ENCODE measurements at places on chromosomes 2 and 18.
A peak's percentile ranks its signal among the peaks of the same experiment; 100 is the strongest.

DNA sequence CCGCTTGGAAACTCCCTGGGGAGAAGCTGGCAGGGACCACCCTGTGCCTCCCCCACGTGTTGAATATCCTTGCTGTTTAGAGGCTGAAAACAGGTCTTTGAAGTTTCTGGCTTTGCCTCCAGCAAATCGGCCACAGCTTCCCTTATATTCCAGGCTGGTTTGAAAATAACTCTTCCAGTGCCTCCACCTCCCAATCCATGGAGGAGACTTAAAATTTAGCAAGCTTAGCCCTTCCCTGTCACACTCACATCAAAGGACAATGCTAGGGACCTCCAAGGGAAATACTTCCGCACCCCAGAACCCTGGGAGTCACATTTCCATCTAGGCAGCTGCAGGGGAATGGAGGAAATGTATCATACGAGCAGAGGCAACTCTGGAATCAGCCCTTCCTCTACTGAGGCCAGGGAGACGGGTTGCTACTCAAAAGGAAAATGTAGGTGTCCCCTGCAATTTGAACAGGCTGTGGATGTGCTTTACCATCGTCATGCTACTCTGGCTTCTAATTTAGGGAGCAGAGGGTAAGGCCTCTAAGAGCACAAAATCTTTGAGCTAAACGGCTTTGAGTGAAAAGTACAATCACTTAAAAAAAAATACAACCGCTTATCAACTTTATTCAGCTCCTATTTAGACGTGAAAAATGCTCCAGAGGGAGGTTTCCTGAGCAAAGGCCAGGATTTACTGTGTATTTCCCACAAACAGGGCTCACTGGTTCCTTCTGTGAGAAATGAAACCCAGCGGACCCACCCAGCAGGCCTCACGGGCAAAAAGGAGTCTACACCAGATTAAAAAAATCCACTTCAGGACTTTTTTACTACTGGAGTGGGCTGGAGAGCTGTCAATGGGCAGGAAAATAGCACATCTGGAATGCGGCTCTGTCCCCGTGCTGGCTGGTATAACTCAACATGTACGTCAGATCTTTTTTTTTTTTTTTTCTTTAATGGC is 49.4 kb upstream of the PKDCC start:
- DNase-seq = no peak

DNA sequence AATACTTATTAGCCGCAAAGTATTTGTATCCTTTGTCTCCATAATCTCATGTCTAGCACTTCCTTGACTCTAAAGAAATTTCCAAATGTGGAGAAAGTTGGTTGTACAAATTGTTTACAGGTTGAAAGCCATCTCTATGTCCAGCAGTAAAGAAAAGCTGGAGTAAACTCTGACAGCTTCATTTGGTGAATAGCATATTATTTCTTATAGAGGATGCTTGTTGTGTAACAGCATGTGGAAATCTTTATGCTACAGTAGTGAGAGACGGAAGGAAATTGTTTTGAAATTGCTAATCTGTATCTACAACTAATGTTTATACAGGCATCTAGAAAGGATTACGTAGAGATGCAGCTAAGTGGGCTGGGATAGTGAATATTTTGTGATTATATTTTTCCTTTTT is 78.5 kb downstream of the UGGT1 start:
- no peak for DNase-seq

DNA sequence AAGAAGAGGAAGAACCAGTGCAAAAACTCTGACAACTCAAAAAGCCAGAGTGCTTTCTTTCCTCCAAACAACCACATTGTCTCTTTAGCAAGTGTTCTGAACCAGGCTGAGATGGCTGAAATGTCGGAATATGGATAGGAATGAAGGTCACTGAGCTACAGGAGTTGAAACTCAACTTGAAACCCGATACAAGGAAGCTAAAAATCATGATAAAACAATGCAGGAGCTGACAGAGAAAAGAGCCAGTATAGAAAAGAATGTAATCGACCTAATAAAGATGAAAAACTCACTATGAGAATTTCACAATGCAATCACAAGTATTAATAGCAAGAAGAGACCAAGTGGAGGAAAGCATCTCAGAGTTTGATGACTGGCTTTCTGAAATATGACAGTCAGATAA is 15.0 kb upstream of the EIF2AK3 start:
- no peak for DNase-seq

DNA sequence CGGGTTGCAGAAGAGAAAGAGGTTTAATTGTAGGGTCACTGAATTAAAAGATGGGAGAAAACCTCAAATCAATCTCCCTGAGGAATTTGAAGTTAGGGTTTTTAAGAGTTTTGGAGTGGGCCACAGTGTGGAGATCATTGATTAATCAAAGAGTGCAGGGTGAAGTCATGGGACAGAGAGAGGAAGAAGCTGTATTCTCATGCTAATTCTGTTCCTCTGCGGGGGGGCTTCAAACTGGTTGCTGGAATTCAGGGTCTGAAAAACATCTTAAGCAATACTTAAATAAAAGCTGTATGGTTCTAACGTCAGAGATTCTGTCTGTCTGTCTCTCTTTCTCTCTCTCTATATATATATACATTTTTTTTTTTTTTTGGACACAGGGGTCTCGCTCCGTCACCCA is 169.8 kb upstream of the SPATS2L start:
- DNase-seq = no peak

DNA sequence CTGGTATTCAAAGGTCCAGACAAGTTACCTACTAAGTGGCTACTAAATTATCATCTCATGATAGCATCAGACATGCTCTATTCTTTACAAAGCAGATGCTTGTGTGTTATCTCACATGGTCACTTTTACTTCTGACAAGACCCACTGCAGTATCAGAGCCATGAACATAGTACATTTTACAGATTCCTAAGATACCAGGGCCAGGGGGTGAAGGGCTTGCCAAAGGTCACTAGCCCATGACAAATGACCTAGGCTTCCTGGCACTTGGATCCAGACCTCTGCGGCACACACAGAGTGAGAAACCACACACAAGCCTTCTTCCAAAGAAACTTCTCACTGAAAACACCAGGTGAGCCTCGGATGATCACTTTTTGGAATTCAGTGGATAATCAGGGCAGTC is 446.8 kb downstream of the EIPR1 start:
- no peak for DNase-seq

GRCh38 chr2:128594953-128595677 is 276.4 kb upstream of the HS6ST1 start:
- no peak for DNase-seq

DNA sequence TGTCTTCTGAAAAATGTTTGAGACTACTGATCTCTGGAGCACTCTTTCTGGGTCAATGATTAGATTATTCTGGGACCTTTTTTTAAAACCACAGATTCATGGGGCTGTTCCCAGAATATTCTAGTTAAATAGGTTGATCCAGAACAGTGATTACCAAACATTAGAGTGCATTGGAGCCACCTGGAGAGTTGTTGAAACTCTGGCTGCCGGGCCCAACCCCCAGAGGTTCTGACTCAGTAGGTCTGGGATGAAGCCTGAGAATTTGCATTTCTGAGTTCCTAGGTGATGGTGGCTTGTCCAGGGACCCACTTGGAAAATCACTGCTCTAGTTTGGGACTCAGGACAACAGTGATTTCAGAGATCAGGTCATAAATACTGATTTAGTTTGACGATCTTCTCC is 197.3 kb downstream of the PTPRM start:
- no peak for DNase-seq

DNA sequence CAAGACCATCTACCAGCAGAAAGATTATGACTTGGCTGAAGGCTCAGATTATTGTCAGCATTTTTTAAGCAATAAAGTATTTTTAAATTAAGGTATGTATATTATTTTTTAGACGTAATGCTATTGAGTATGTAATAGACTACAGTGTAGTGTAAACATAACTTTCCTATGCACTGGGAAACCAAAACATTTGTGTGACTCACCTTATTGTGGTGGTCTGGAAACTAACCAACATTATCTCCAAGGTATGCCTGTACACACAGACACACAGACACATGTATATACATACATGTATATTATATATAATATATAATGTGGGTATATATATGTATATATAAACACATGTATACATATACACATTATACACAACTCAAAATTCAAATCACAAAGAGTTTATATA is 9.1 kb upstream of the TMEFF2 start:
- DNase-seq = no peak

DNA sequence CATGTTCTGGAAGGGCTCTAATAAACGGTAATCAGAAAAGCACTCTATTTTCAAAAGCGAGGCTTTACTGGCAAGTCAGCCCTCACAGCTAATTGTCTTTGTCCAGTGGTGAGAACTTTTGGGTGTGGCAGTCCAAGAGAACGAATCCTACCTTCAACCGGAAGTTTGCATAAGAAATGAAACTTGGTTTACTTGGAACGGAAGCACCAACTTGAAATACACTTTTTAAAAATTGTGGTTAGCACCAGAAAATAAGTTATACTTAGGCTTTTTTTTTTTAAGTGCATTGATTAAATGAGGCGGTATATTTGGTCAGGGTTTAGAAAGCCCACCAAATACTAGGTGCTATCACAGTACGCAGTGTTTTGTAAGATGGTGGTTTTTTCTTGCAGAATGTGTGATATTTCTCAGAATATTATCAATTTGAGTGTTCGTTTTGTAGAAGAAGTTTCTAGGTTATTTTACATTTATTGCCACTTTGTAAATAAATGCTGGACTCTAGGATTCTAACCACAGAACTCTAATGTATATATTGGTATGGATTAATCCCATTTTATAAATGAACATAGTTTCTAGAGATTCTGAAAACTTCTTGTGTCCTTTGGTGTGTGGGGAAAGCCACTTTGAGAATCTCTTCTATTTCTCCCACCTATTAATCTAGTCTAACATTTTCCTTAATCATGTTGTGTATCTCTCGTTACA is 1.2 kb downstream of the MYL12A start:
- no peak for DNase-seq

GRCh38 chr2:158578703-158579330 is 122.1 kb downstream of the PKP4 start:
- DNase-seq = no peak

DNA sequence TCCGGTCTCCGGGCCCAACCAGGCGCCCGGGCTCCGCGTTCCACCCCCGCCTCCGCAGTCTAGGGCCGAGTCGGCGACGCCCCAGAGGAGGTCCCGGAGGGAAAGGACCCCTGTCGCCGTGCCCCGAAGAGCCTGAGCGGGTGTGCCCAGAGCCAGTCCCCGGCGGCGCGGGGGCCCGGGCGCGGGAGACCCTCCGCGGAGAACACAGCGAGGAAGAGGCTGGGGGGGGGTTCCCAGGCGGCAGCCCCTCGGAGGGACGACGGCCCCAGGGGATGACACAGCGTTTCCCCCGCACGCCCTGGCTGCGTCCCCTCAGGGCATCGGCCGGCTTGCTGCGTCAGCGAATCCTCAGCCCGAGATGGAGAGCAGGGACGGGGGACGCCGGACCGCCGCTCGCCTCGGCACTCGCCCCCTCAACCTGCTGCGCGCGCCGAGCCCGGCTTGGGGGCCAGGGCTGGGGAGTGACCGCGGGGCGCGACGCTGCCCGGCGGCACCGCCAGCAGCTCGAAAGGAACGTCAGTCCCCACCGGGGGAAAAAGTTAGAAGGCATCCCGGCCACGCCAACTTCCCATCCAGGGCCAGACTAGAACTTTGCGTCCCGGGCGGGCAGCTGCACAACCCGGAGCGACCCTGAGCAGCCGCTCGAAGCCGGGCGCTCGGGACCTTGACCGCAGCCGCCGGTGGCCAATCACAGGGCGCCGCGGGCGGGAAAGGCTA is 711 bp downstream of the SFXN5 start:
- DNase-seq = no peak

- no peak for DNase-seq
These were observed 298.9 kb downstream of the EIPR1 start for GRCh38 chr2:3078684-3079083.

DNA sequence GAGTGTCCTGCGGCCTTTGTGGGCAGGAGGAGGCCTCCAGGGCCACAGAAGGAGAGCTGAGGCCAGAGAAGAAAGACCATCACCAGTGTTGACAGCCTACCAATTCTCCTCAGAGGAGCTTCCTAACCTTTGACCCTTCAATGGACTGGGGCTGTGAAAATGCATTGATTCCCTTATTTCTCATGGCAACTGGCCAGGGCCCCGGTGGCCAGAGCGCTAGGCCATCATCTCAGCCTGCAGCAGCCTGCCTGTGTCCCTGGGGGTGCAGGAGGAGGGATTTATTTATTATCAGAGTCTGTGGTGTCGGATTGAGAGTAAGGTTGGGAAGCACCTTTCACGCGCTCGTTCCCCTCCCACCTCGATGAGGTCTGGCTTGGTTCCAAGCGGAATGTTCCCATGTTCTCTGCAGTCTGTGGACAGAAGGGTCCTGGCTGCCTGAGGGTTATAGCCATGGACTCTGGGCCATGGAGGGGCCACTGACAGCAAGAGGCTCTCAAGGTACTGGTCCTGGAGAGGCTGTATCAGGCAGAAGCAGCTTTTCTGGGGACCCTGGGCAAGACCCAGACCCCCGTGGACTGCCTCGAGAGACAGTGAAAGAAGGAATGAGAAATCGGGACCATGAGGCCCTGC is 53.8 kb downstream of the CYP27C1 start:
- no peak for DNase-seq

GRCh38 chr18:49251451-49251850 is 209.0 kb downstream of the DYM start:
- DNase-seq = no peak

GRCh38 chr18:77073336-77074093 is 59.1 kb downstream of the MBP start:
- DNase-seq = no peak

DNA sequence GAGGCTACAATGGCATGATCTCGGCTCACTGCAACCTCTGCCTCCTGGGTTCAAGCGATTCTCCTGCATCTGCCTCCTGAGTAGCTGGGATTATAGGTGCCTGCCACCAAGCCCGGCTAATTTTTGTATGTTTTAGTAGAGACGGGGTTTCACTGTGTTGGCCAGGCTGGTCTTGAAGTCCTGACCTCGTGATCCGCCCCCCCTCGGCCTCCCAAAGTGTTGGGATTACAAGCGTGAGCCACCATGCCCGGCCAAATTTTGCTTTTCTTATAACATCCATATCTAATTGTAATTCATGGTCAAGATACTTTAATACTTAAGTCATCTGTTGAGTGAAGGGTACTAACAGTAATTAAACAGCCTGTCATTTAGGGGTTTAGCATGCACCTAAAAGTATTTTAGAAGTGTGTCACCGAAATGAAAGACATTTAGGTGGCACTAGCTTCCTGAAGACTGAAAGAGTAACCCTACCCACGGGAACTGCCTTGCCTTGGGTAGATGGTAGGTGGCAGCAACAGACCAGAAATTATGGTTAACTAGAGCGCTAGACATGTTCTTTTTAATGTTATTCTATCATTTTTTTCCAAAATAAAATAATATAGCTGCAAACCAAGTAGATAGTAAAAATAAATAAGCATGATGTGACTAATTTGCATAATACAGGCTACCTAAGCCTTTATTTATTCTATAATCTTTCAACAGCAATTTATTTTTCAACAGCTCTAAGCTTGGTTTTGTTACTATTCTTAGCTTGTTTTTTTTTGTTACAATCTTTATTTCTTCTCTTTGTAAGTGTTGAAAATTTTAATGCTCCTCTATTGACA is 8.6 kb upstream of the ACYP2 start:
- DNase-seq = peak; percentile 26
